NCI-H2029 treated with DMSO at 0.1 percent for 48 hours (cell line): ENCODE measurements at places on chromosomes 2 and 18.

DNA sequence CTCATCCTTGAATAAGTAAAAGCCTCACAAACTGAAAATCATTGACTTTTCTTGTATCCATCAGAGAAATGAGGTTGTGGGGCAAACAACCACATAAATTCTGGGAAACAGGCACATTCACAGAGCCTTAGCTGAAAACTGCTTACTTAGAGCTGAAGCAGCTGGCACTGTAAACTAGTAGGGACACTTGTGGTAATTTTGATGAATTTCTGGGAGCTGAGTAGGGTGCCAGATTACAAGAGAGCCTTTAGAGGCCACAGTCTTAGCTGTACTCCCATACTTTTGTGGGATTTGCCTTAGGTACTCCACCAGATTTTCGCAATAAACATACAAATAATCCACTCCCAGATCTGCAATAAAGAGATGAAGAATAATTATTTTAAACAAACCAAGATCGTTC is 315.2 kb downstream of the TMX3 start:
- no peak for DNase-seq

DNA sequence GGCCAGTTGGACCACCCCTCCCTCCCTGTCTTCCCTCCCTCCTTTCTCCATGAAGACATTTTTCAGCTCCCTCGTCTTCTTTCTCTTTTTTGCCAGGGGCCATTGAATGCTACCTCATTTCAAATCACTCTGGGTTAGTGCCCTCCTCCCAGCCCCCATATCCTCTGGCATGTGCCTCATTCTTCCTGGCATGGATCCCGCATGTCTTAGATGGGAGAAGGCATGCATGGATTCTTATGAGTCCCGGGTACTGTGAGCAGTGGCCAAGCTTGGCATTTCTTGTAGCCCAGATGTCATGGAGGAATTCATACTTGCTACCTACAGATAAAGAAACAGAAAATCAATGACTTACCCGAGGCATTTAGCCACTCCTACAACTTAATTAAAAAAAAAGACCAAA is 9.0 kb upstream of the HAAO start:
- no peak for DNase-seq

- DNase-seq, result peak; percentile 79
Observed at GRCh38 chr18:12015416-12016062, 34.2 kb downstream of the IMPA2 start.

DNA sequence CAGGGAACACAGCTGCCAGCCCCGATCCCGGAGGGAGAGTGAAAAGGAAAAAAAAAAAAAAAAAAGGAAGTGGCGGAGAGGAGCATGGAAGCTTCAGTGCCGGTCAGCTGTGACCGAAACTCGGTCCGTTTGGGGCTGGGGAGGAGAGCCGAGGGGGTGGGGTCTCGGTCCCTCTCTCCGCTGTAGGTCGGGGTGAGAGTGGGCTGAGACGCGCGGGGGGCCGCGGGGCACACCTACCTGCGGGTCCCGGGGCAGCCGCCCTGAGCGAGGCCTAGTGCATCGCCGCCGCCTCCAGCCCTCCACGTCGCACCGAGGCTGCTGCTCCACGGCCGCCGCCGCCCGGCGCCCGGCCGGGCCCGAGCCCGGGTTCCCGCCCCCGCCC is 536 bp downstream of the VPS54 start:
- DNase-seq, result no peak

GRCh38 chr2:127670055-127670956 is 5.0 kb downstream of the LIMS2 start:
- no peak for DNase-seq

DNA sequence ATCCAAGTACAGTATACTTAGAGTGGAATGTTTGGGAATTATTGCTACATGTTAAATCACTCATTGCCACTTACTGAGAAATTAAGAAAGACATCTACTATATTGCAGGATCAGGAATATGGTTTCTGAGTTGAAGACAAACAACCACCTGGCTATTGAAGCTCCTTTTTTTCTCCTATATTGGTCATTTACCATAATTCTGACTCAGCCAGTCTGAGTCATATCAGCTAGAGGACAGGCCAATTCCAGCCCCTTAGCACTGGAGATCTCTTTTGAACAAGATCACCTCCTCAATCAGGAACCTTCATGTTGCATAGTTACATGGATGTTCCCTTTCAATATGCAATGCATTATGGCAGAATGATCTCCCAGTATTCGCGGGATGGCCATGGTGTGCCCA is 42.7 kb upstream of the CDH19 start:
- no peak for DNase-seq

DNA sequence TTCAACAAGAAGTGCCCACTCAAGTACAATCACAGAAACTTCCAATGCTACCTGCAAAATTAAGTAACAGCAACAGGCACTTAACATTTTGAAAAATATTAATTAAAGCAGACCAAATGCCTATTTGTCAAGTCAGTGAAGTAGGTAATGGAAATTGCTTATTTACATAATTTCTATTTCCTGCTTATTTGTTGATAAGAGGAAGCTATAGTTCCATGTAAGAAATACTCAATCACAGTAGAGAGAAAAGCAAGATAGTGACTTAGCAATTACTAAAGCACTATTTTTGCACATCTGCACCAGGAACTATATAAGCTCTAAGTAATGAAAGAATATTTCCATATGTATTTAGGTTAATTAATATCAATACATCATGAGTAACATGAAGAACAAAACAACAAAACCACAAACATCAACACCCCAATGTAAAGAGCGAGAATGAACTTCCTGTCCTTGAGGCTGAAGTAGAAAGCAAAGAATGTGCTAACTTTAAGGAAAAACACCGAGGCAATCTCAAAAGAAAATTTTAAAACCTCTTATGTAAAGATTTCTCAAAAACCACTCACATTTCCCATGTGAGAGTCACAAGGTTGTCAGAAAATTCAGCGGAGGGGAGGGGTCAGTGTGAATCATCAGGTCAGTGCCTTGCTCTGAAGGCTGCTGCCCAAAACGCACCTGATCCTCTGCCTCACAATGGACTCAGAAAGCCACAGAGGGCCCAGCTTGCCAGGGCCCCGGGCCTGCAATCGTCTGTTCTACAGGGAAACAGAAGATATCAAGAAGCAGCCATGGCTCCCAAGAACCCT is 12.5 kb downstream of the NPC1 start:
- DNase-seq, result no peak

- no peak for DNase-seq
Observed at GRCh38 chr18:37701967-37702366, 136.4 kb upstream of the CELF4 start.

- no peak for DNase-seq
Observed at GRCh38 chr2:233915128-233915527, 2.0 kb upstream of the TRPM8 start.

- DNase-seq, result peak; percentile 5
Observed at GRCh38 chr2:79219383-79219988, 59.9 kb upstream of the REG3A start.

GRCh38 chr2:12555012-12555645 is 161.6 kb upstream of the TRIB2 start:
- no peak for DNase-seq

- DNase-seq, result no peak
Observed at GRCh38 chr2:59462422-59463197, 1090.8 kb downstream of the BCL11A start.

- DNase-seq, result peak; percentile 79
Observed at GRCh38 chr2:148645539-148646230, 1.1 kb downstream of the EPC2 start.

- no peak for DNase-seq
Observed at GRCh38 chr2:239531456-239532241, 130.8 kb upstream of the HDAC4 start.

DNA sequence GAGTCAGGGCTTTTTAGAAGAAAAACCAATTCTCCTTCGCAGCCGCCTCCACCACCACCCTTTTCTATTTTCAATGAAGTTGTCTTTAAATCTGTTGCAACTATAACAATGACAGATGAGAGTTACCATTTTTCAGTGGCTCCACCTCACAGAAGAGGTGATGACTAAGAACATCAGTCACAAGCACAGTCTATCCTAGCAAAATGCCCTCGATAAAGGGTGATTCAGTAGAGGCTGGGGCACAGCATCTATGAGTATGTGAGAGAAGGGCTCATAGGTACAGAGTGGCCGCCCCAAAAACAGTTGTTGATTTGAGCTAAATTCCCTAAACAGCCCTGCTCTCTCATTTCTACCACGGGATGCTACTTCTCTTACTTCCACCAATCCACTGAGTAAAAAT is 310.8 kb upstream of the MGAT5 start:
- DNase-seq, result no peak

DNA sequence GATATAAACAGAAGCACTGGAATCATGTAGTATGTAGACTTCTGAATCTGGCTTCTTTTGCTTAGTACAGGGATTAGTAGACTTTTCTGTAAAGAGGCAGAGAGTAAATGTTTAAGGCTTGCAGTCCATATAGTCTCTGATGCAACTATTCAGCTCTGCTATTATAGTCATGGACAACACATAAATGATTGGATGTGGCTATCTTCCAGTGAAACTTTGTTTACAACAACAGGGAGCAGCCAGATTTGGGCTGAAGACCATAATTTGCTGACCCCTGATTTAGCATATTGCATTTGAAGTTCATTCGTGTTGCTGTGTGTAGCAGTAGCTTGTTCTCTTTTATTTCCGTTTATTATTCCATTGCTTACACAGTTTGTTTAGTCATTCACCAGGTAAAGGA is 55.0 kb downstream of the GPD2 start:
- DNase-seq, result no peak

DNA sequence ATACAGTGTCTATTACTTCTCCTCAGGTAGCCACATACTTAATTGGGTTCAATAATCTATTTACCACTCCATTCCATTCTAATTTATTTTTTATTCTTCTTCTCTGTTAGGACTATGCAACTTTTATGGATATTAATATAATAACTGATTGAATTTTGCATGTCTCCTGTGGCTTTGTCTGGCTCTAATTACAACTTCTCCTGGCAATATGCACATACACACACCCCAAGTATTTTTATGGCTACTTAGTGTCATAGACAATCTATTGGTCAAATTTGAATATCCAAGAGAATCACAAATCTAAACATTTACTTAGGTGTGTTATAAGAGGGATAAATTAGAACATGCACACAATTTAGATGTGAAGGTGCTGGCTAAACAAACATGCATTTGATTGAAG is 73.1 kb downstream of the BOD1L2 start:
- no peak for DNase-seq

- no peak for DNase-seq
Observed at GRCh38 chr2:127397568-127398238, 9.9 kb upstream of the MAP3K2 start.

GRCh38 chr2:198213253-198213652 is 408.9 kb downstream of the PLCL1 start:
- DNase-seq, result no peak

DNA sequence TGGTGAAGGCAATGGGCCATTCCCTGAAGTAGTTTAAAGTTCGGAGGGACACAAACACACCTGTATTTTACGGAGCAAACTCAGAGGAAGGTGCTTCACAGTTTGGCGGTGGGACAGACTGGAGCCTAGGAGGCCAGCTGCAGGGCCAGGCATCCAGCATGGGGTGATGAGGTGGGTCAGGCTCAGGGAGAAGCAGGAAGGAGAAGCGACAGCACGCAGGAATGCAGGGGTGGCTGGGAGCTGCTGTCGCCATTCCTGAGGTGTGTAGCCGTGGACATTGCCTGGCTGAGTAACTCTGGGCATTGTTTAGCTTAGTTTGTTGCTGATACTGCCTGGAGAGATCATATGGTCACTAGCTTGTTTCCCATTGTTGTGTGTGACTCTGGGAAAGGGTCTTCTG is 35.8 kb upstream of the METTL21A start:
- no peak for DNase-seq

DNA sequence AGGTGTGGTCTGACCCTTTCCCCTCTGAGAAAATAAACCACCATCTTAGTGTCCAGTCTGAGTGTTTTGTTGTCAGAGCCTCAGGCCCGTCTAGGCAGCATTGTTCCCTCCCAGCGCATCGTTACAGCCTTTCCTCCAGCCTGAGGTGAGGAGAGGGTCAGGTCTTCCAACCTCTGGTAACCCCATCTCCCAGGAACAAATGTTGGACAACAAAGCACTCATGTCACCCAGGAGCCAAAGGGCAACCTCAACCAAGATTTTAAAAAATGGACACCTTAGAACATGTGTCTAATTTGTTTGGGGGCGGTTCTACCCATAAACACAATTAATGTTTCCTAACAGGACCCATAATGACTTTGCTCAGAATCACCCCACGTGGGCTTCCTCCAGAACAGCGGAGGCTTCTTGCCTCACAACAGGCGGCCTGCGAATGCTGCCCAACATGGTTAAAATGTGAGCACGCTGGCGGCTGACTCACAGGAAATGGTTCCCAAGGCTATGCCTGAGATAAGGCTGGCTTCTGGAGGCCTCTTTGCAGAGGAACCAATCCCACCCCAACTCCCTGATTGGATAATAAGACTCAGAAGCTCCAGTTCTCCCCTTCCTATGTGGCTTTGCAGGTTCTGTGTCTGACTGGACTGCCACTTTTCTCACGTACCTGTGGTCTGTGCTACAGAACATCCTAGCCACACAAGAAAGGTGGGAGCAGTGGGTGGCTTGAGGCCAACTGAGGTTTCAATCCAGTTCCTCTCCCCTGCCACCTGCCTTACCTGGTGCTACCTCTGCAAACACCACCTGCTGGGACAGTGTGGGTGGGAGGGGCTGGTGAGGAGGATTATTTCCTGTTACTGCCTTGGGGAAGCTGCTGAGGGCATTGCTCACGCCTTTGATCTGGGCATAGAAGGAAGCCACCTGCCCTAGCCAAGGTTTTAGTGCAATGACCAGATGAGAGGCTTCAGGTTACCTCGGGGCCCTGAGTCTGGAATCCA is 108.8 kb downstream of the B3GNT2 start:
- DNase-seq, result peak; percentile 91

GRCh38 chr18:62201870-62202269 is 14.8 kb downstream of the RELCH start:
- no peak for DNase-seq

GRCh38 chr2:105432044-105432399 is 33.2 kb upstream of the FHL2 start:
- peak; percentile 71 for DNase-seq

GRCh38 chr2:103788951-103789350 is 1027.1 kb downstream of the TMEM182 start:
- DNase-seq, result no peak

DNA sequence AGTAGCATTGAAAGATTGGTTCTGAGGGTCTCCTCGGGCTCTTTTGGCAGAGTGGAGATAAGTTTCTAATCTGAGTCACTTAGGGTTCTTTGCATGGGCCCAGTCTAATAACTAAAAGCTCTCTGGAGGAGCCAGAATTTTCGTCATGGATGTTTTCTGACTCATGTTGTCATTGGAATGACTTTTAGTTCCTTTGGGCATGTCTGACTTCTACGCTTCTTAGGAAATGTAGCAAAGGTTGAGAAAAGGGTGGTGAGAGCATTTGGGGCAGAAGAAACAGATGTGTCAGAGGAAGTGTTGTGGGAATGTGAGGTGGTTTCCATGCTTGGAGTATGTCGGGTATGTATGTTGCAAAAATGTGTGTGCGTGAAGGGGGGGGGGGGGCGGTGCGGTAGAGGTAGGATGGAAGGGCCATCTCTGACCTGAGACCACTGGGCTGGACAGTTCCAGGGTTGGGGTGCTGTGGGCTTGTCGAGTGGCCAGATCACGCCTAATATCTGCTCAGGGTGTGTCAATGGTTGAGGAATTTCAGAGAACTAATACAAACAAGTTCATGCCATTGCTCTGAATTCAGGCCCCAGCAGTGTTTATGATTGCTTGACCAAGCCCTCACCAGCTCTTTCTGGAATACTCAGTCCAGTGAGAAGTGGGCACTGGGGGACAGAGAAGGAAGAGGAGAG is 26.9 kb downstream of the KLHL29 start:
- no peak for DNase-seq
